ENCODE measurements at places on chromosomes 12 and 14. TPM values are rescaled to one million over a fixed set of nuclear protein-coding genes. Genes with fewer than 3 reads are reported as not detected.

The RNU7-1 gene
- not detected for total RNA-seq

The GATC gene
- 15.5 TPM for total RNA-seq

The CMTM5 gene
- not detected for total RNA-seq

The FBLN5 gene
- 240 TPM for total RNA-seq

The MANSC4 gene
- not detected for total RNA-seq

The ZCCHC8 gene
- 28.2 TPM for total RNA-seq

The CERS5 gene
- 45.2 TPM for total RNA-seq

The SLC15A5 gene
- not detected for total RNA-seq

The PCNX1 gene
- total RNA-seq = 59.7 TPM

The ATXN7L3B gene
- 15.0 TPM for total RNA-seq

The CD4 gene
- total RNA-seq = 14.2 TPM

The TRIAP1 gene
- total RNA-seq = 3.9 TPM

The USP44 gene
- 0.49 TPM for total RNA-seq

The DRAM1 gene
- total RNA-seq = 18.9 TPM

The SLC25A47 gene
- not detected for total RNA-seq

The PIWIL1 gene
- total RNA-seq = not detected
